ENCODE measurements at places on chromosomes 5 and 9.

- DNase-seq: no peak
Observed at GRCh38 chr5:178322736-178323540, 90.3 kb upstream of the PHYKPL start.

DNA sequence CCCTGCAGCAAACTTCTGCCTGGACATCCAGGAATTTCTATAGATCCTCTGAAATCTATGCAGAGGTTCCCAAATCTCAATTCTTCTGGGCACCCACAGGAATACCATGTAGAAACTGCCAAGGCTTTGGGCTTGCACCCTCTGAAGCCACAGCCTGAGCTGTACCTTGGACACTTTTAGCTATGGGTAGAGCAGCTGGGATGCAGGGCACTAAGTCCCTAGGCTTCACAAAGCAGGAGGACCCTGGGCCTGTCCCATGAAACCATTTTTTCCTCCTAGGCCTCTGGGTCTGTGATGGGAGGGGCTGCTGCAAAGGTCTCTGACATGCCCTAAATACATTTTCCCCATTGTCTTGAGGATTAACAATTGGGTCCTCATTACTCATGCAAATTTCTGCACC is 12.3 kb downstream of the SPATA31D3 start:
- DNase-seq: no peak

DNA sequence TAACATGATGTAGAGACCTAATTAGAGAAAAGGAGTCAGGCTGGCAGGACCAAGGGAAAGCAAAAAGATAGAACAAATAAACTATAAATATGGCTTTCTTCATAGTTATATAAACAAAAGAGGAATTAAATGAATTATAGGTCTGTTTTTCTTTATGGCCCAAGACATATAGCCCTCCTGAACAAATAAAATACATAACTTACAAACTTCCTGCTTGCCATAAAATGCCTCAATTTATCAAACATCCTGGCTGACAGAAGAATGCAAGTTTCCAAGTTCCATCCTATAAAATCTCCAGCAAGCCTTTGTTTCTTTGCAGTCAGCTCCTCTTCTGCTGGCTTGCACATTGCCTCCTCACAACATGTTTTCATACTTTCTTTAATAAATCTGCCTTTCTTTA is 31.3 kb upstream of the IRGM start:
- no peak for DNase-seq

GRCh38 chr9:90642570-90643539 is at the start of gene DIRAS2:
DIRAS2 (minus strand) TSS chr9:90642824; CDS start chr9:90613827, 28,997 bp downstream.
- DNase-seq: no peak

GRCh38 chr9:33620738-33621439 is 96.8 kb downstream of the ANKRD18B start:
- no peak for DNase-seq

DNA sequence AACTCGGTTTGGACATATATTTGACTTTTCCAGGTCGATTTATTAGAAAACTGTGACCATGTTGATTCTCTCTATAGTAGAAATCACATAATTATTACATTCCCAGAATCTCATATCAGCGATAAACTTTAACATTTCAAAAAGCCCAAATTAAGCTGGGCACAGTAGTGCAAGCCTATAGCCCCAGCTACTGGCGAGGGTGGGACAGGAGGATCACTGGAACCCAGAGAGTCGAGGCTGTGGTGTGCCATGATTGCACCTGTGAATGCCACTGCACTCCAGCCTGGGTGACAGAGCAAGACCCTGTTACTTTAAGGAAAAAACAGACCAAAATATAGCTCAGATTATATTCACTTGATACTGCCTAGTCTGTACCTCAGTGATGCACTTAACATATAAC is 128.9 kb downstream of the CPLANE1 start:
- DNase-seq: no peak

GRCh38 chr5:43193181-43193893 is 1.3 kb downstream of the NIM1K start:
- DNase-seq: peak; percentile 9

DNA sequence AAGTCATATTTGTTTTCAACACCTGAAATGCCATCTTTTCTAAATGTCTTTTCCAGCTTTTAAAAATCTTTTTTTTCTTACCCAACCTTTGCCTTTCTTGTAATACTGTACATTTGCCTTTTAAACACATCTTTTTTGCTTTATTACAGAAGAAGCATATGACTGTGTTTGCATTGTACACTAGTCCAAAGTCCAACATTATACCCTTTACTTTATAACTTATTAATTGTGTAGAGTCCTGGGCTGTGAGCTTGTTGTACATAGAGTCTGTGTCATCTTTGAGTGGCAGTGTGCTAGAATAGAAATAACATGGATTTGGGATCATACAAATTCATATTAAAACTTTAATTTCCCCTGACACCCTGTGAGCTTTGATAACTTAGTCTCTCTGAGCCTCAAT is 23.7 kb downstream of the CWC27 start:
- DNase-seq: no peak

- DNase-seq: no peak
Observed at GRCh38 chr5:139051392-139051791, 146.8 kb downstream of the SIL1 start.

DNA sequence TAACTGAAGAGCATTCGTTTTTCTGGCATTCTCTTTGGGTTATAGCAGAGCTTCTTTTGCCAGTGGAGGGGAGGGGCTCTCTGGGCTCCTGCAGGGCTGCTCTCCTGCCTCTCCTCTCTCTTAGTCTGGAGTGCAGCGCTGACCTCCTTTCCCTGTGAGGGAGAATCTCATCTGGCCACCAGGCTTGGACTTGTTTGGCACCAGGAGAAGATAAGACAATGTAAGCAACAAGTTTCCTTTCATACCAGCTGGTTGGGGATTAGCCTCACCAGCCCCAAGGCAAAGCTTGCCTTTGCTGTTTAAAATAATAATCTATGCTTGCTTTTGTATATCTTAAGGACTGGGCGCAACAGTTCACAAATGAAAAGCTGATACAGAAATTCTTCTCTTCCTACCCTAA is 196.4 kb downstream of the TLE4 start:
- no peak for DNase-seq

DNA sequence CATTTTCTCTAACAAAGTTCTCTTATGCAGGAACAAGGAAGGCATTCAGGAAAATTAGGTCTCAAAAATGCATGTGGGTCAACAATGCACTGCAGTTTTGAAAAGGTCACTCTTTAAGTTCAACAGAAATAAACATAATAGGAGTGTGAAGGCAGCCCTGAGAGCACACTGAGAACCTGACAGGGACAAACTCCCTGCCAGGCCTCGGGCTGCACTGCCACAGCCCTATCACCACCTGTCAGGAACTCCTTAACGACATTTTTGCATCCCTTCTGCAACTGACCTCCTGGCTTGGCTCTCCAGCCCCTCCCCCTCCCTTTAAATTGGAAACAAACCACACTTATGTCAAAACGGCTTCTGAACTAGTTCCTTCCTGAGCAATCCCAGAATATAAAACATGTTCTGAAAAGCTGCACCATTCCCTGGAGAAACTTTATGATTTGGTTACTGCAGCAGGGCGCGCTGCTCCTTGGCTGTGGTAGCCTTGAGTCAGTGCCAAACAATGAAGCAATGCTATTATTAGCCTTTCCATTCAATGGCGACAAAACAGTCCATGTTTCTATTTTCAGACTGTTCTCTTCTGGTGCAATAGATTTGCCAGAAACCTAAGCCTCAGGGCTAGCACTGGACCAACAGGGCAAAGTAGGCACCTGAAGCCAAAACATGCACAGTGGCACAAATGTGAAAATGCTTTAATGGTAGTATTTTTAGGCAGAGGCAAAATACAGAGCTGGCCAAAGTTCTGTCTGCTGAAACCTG is 160.1 kb upstream of the ZNF608 start:
- DNase-seq: no peak

DNA sequence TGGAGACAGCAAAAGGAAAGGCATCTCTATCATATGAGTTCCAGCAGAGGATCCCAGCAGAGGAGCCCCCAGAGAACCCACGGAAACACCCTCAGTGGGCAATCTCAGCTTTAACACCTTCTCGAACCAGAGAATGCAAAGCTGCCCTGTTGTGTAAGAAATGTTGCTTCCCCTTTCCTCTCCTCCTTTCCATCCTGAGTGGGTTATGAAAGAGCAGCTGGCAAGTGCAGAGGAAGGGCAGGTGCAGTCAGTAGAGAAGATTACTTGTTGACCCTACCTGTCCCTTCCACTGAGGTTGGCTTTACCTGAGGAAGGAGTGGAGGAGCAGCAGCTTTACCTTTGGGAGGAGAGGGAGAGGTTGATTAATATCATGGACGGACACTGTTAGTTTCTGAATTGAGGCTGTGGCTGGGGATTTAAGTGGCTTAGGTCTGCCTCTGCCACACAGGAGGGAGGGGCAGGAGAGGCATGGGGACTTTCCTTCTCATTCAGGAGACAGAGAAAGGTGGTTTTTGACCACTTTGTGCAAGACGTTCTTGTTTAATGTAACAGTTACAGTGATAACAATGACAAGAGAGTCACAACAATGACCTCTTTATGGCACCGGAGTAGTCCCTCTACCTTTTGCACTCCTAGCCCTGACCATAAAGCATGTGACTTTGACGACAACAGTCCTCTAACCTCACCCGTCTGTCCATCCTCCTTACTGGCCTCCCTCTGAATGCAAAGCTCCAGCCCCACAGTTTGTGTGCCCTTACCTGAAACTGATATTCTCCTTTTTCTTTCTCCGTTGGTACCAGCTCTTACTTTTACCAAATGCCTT is 254.8 kb downstream of the NSG2 start:
- no peak for DNase-seq

DNA sequence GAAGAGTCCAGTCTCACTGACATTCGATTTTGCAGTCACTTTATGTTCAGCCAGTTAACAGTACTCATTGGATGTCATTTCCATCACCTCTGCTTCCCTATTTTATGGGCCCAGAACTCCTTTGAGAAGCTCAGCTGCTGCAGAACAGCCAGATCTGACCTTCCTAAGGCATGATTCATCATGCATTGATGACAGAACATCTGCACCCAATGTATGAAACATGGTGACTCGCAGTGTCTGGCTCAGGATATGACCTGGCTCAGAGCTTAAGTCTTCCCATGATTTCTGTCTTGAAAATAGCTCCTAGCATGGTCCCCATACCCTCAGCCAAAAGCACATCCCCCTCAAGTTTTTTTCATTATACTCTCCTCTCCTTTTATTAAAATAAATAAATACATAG is 92.6 kb upstream of the TRIM32 start:
- no peak for DNase-seq

- no peak for DNase-seq
Observed at GRCh38 chr5:32419791-32420190, 24.7 kb downstream of the ZFR start.

DNA sequence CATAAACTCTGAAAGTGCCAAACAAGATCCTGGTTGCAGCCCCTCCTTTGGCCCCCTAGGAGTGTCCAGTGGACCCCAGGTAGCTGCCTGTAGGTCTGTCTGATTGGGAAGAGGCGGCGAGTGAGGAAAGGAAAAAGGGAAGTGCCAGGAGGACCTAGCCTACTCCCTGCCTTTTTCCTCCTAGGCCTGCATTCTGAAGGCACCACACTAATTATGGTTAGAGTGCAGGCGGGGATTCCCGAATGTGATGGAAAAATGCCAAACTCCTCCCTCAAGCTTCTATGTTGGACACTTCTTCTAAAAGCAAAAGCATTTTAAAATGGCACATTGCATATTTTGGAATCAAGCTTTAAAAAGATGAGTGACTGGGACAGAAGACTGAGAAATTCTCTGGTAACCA is 83.2 kb upstream of the SMIM15 start:
- no peak for DNase-seq
